ENCODE measurements at places on chromosomes 5 and 9.

GRCh38 chr5:78972654-78973428 is 12.3 kb downstream of the ARSB start:
- no peak for DNase-seq

DNA sequence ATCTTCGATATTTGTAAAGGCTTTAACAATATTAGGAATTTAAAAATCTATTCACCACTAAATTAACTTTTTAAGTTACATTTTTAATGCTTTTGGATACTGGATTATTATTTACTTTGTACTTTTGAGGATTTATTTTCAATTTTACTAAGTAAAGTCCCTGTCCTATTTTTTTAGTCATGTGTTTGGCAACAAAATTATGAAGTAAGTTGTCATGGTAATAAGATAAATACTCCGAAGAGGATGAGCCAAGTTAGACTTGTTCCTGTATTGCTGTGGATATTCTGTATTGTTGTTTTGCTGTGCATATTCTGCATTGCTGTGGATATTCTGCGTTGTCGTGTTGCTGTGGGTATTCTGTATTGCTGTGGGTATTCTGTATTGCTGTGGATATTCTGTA is 210.1 kb downstream of the MTRR start:
- no peak for DNase-seq

DNA sequence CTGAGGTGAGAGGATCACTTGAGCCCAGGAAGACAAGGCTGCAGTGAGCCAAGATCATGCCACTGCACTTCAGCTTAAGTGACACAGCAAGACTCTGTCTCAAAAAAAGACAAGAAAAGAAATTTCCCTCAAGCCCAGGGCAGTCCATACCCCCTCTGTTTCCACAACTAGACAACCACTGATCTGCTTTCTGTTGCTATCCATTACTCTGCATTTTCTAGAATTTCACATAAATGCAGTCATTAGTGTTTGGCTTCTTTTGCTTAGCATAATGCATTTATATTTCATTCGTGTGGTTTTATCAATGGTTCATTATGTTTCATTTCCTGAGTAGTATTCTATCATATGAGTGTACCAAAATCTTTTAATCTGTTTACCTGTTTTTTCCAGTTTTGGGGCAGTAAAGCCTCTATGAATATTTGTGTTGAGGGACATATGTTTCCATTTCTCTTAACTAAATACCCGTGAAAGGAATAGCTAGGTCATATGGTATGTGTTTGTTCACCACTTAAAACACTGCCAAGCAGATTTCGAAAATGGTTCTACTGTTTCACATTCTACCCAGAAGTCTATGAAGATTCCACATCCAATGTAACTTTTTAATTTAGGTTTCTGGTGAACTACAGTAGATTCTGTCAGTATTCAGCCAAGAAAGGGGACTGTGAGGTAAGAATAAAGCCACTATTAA is 271.8 kb downstream of the ZNF608 start:
- no peak for DNase-seq

DNA sequence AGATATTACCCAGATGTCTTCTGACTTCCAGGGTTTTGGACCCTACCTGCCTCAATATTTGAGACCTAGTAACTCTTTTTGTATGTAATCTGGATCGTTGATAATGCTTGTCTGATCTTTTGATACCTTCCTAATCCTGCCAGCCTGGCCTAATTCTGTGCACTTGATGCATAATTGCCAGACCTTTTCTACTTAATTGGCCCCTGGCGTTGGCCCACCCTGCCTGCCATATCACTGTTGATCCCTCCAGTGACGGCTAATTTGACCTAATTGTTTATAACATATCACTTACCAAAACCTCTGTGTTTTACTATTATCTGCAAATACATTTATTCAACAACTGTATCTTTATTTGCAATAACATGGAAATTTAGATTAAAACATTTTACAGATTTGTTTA is 49.0 kb downstream of the SLC44A1 start:
- no peak for DNase-seq

- DNase-seq = no peak
Observed at GRCh38 chr5:39331861-39332381, 32.4 kb downstream of the C9 start.

- no peak for DNase-seq
Observed at GRCh38 chr9:4386819-4387218, 87.0 kb upstream of the GLIS3 start.

GRCh38 chr9:134944351-134944802 is 26.7 kb upstream of the FCN1 start:
- no peak for DNase-seq

DNA sequence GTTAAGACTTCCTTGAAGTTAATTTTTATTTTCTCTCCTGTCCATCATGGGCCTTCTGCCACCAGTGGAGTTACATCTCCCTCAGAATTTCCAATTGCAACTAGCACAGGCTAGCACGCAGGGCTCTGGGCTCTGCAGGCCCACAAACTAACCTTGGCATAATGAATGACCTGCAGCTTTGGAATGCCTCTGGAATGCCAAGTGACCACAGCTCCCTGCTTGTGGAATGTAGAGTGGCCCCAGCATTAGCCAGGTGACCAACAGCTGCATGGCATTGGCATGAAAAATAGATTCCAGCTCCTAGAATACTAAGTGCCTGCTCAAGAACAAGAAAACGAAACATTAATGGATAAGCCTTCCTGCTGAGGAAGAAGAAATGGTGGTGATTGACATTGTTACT is 726.1 kb downstream of the BRINP1 start:
- DNase-seq = no peak

All from stimulated activated CD8-positive, alpha-beta memory T cell treated with anti-CD3 and anti-CD28 coated beads, Interleukin-2, amount 100 ng/mL, for 1 hour (primary cell).